Nucleus accumbens (tissue), 56 donors: ENCODE measurements at places on chromosomes 7 and 10.

- no peak for DNase-seq
Observed at GRCh38 chr10:95332666-95333249, 42.0 kb upstream of the PDLIM1 start.

DNA sequence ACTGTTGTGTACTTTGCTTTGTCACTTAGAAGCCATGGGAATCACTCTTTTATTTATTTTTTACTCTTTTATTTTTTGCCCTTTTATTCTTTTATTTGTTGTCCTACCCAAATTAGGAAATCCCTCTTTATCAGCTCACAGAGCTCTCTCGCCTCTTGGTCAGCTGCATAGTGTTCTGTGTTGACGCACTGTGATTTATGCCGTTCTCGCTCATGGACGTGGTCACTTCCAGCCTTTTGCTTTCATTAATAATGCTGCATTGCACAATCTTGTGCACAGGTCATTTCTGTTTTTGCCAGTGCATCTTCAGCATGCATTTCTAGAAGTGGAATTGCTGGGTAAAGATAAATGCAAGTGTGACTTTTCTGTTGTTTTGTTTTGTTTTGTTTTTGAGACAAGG, 42.3 kb downstream of the FBH1 start:
- no peak for DNase-seq

DNA sequence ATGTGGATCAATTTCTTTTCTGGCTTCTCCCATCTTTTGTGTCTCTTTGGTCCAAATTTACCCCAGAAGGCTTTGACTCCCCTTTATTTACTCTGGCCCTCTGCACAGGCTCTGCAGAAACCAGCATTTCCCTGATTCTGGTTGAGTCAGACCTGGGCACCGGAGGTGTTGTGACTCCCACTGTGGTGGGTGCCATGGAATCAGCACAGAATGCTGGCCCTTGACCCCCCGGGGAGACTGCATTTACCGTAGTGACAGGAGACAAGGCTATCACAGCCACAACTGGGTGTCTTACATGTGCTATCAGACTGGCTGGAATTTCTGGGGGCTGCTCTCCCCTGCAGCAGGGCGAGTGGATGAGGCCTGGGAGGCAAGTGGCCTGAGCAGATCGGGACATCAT, 37.6 kb downstream of the PLXDC2 start:
- no peak for DNase-seq

DNA sequence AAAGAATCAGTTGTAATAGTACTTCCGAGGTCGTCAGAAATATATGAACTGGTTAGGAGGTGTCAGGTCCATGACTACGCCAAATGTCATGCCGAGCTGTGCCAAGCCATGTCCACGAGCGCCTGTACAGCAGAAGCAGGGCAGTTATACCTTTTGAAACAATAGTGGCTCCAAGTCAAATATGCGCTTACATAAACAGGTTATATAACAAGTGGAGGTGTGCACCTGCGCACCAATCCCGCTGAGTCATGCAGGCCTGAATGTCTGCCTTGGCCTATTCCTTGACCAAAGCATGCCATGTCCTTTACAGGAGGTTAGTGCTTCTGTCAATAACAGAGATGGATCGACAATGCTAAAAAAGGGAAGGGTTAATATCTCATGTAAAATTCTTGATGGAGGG, 21.3 kb upstream of the TRUB1 start:
- no peak for DNase-seq

GRCh38 chr7:141754939-141755338, 9.0 kb upstream of the TAS2R3 start:
- DNase-seq = no peak

GRCh38 chr7:80520199-80520598, 8.3 kb upstream of the GNAT3 start:
- DNase-seq = no peak

- DNase-seq = no peak
Observed at GRCh38 chr7:130084037-130084875, 13.9 kb downstream of the KLHDC10 start.
